ENCODE measurements at places on chromosomes 6 and 20.

DNA sequence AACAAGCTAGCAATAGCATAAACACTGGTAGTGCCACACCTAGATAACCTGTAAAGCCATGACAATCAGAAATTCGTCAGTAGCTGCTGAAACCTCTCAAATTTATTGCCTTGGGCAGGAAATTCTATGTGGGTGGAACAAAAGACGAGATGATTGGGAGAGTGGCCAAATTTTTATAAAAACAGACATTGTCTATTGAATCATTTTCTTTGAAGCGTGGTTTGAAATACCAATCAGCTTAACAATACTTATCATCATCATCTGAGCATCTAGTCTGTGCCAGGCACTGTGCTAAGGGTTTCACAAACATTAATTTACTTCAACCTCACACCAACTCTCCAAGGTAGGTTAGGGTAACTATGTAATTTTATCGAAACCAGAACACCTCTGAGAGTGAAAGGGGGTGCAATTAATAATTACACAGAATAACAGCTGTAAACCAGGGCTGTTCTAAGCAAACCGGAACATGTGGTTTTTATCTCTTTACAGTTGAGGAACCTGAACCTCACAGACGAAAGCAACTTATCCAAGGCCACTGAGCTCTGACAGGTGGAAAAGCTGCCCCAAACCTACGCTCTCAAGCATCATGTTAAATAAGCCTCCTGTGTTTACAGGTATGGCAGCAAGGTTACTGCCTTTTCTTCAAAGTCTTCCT lies 43.4 kb downstream of the NHSL1 start:
- peak; percentile 15 for DNase-seq

GRCh38 chr6:26187981-26188635 lies 100.9 kb downstream of the HFE start:
- DNase-seq: peak; percentile 78

DNA sequence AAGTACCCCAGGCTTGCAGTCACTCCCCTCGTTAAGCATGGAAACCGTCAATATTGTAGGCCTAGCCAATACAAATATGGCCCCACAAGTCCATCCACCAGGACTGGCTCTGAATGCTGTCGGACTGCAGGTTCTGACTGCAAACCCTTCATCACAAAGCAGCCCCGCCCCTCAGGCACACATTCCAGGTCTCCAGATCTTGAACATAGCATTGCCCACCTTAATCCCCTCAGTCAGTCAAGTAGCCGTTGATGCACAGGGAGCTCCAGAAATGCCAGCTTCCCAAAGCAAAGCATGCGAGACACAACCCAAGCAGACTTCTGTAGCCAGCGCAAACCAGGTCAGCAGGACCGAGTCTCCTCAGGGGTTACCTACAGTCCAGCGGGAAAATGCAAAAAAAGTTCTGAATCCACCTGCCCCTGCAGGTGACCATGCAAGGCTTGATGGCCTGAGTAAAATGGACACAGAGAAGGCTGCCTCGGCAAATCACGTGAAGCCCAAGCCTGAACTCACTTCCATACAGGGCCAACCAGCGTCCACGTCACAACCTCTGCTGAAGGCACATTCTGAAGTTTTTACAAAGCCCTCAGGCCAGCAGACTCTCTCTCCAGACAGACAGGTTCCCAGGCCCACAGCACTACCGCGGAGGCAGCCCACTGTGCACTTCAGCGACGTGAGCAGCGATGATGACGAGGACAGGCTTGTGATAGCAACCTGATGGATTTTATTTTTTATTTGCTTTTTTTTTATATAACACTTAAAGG lies 126.2 kb upstream of the EDN1 start:
- no peak for DNase-seq

DNA sequence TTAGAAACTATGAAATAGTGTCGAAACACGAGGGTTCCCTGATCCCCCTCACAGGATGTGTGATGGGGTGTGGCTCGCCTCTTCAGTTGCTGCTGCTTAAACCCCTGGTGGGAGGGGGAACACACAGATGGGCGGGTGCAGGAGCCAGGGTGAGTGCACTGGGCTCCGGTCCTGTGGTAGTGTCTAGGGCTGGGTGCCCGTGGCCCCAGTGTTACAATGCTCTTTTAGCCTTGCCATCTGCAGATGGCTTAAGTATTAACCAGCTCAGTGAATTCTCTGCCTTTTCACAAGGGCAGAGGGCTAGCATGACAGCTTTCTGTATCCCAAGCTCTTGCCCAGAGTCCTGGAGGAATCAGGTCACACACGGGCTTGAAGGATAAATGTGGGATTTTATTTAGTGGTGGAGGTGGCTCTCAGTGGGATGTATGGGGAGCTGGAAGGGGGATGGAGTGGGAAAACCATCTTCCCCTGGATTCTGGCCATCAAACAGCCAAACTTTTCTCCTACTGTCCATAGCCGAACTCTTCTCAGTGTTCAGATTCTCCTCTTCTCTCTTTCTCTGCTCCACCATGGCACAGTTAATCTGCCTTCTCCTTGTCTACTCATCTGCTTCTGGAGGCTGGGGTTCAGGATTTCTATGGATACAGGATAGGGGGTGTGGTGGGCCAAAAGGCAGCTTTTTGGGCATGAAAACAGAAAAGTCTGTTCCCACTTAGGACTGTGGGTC lies 659.0 kb downstream of the EPM2A start:
- no peak for DNase-seq

GRCh38 chr6:122222761-122223160 lies 176.7 kb upstream of the HSF2 start:
- no peak for DNase-seq

- peak; percentile 91 for DNase-seq
These were observed at the start of gene PCMTD2 for GRCh38 chr20:64255361-64256281. PCMTD2 (plus strand) TSS chr20:64255748; CDS start chr20:64259966, 4,218 bp downstream.

GRCh38 chr6:52249078-52249477 lies 4.8 kb upstream of the IL17F start:
- DNase-seq: no peak
